ENCODE measurements at places on chromosomes 3 and 15.

GRCh38 chr3:69013253-69014021, at the start of gene EOGT:
Gene EOGT (minus strand): TSS chr3:69013684. CDS start chr3:69009846, 3,838 bp downstream.
- DNase-seq = peak; percentile 91

DNA sequence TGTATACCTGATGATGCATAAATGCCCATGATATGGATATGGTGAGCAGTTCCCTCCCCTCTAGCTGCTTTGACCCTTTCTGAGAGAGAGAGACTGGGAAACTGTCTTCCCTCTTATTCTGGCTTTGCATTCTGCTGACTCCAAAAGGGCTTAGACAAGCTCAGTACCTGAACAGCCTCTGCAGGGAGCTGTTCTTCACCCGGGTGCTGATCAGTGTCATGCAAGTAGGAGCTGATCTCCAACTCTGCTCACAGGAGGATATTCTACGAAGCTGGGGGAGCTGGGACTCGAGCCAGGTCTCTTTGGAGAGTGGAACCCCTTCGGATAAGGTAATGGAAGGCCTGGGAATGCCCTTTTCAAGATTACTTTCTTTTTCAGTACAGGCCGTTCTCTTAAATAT, 237.1 kb downstream of the RYR3 start:
- DNase-seq = no peak

DNA sequence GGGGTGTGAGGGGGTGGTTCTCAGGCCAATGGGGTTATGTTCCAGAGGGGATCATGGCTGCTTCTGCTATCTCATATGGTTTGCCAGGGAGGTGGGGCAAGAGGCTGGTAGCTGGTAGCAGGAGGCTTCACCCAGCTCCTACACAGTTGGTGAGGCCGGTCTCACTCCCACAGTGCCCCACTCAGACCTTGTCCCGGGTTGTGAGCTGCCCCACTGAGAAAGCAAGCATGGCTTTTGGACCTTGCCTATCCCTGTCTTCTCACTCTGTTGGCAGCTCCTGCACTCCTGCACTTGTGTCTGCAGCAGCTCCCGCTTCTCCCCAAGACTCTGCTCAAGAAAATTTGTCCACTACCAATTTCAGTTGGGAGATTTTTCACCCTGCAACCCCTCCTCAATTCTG, 46.1 kb downstream of the MYRIP start:
- no peak for DNase-seq

DNA sequence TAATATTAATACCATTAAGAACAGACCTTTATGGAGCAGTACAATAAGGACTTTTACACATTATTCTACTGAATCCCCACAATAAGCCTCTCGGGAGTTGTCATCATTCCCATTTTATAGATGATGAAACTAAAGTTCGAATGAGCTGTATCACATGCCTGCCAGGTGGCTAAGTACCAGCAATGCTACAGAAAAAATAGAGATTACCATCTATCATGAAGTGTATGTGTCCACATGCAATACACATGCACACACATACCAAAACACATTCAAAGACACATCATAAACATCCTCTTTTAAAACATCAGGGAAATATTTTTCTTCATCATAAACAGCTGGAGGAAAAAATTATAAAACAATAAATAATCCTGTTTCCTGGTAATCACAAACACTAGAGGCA, 136.6 kb downstream of the SUCLG2 start:
- DNase-seq = no peak

DNA sequence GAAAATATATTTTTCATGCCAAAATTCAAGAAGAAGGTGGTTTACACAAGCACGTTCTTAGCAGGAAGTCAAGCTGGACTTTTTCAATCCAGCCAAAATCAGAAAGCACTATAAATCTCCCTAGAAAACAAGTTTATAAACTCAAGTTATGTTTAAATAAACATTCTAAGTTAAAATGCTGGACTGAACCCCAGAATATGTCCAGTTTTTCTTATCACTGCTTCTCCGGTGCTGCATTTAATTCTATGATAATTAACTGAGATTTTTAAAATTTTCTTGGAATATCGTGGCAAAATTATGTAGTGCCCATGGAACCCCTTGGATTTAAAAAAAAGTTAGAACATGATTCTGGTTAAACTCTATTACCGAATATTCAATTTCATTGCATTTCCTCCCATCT, 218.2 kb upstream of the MDFIC2 start:
- DNase-seq = no peak

GRCh38 chr3:156253150-156253549, 132.8 kb downstream of the KCNAB1 start:
- DNase-seq = no peak

- DNase-seq = peak; percentile 27
Observed at GRCh38 chr3:62373215-62373614, at the start of gene FEZF2. Gene FEZF2 (minus strand): TSS chr3:62373550. CDS start chr3:62372868, 682 bp downstream.

DNA sequence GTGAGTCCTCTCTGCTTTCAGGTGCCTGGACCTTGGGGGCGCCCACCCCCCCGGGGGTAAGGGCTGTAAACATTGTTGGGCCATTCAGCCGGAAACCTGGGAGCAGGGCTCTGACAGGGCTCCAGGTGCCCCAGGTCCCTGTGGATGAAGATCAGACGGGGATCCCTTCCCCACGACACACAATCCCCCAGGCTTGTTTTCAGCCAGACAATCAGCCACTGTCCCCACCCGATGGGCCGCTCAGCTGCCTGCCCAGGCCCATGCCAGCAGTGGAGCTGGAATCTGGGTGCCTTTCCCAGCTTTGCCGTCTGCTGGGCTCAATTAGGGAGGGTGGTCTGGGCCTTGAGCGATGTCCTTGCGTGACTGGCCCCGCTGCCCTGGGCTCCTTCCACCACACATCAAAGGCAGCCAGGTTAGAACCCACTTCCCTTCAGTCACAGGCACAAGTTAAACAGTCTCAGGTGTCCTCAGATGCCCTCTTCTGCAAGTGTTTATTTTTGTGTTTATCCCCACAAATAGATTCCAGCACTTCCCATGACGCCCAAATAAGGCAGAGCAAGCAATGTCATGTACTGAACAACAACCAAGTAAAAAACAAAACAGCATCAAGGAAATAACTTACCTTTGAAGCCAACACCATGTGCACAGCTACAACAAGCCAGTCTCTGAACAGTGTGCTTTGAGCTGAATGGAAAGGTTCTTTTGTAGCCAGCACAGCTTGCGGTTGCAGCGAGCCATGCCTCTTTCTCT, 77.0 kb upstream of the ALDH1A3 start:
- no peak for DNase-seq
